ENCODE measurements at places on chromosomes 2 and 18.
A peak's percentile ranks its signal among the peaks of the same experiment; 100 is the strongest.

- DNase-seq: no peak
These were observed 558 bp downstream of the FBXO41 start for GRCh38 chr2:73283545-73284295.

DNA sequence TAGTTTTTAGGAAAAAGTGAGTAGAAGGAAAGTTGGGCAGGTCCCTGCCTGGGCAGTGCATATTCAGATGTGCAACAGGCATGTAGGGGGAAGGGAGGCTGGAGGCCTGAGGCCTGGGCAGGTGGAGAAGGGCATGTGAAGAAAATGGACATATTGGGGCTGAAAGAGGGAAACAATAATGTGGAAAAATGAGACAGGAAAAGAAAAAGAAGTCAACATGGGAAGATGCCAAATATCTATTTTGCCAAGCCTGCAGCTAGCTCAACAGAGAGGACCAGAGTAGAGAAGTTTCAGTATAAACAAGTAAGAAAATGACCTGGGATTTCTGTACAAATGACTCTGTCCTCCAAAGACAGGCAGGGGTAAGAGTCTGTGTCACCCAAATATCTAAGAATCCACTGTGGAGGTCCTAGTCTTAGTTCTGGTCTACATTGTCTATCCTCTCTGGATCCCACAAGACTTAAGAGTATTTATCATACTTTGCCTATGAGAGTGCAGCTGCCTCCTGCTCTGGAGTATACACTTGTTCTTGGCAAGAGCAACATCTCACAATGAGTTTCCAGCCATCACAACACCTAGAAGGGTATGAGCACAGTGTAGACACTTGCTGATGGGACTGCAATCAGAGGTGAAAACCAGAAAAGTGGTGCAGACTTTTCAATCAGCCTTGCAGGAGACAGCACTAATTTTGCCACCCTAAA is 80.2 kb downstream of the CLHC1 start:
- no peak for DNase-seq

DNA sequence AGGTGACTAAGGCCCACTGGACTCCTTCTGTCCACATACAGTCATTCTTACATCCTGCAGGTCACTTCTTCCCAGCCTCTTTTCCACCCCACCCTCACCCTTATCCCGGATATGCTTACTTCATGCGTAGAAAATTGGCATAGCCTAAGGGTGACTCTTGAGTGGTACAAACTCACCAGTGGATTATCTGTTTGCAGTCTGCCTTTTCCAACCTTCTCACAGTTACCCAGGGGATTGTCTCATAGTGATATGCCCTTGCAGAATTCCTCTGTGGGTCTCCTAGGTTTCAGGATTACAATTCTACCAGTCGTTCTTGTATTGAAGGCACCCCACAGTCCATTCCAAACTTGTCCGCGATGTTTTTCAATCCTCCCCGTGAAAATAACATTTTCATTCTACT is 752.9 kb upstream of the HS6ST1 start:
- no peak for DNase-seq

DNA sequence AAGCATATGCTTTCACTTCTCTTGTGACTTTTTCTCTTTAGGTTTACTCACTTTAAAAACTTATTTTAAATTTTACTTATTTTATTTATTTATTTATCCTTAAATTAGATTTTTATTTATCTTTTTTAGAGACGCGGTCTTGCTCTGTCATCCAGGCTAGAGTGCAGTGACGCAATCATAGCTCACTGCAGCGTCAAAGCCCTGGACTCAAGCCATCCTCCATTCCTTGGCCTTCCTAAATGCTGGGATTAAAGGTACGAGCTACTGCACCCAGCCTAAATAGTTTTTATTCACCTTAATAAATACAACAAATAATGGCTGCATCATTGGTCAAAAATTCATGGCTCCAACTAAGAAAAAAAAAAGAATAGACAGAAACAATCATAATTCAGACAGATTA is 415.7 kb upstream of the FIGN start:
- DNase-seq: no peak

- DNase-seq: no peak
These were observed 354.9 kb downstream of the PTPRM start for GRCh38 chr18:7921938-7922587.

GRCh38 chr2:151937966-151938365 is 109.7 kb upstream of the ARL5A start:
- DNase-seq: no peak

GRCh38 chr2:71224457-71224856 is 2.4 kb downstream of the PAIP2B start:
- no peak for DNase-seq

DNA sequence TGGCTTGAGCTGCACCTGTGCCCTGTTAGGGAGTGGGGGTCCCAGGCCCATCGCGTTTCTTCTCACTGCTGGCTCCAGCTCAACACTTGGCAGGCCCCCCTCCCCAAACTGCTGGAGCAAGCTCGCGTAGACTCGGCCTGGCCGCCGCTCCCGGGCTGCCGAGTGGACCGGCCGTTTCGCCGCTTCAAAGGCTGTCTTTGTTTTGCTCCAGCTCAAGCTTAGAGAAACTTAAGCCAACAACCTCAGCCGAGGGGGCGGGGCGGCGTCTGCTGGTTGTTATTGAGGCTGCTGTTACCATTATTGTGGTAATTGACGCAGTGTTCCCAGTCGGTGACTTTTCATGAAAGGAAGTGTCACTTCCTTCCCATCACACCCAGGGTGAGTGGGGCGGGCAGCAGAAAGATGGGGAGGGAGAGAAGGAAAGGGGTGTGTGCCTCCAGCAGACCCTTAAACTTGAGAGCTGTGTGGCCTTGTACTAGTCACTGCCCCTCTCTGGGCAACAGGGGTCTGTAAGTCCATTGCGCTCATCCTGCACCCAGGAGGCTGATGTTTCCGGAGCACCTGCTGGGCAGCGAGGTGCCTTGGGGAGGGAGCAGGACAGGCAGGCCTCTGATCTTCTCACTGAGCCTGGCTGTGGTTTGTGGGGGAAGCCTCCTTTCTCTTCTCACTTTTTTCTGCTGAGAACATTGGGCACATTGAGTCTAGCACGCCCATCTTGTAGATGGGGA is 2.1 kb downstream of the ARID5A start:
- DNase-seq: peak; percentile 95

- DNase-seq: no peak
These were observed 1.2 kb downstream of the ACMSD start for GRCh38 chr2:134839649-134840048.

GRCh38 chr2:31810200-31810917 is 200.4 kb downstream of the MEMO1 start:
- DNase-seq: no peak

DNA sequence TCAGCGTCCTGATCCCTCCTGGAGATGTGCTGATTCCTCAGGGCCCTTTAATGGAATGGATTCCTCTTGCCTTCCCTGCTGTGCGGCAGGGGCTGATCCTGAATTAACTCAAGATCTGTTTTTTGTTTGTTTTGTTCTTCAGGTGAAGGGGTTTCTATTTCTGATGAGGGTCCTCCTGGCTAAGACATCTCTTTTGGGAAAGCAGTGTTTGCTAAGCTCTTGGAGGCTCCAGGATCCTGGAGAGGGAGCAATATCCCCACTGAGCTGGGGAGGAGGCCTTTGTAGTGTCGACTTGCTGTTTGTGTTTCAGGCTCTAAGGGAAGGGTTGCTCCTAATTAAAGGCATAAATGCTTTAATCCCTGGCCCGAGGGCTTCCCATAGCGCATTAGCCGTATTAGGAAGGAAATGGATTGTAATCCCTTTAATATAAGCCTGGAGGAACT is 65.3 kb upstream of the FOXI3 start:
- no peak for DNase-seq

- no peak for DNase-seq
These were observed 208.1 kb downstream of the CLIP4 start for GRCh38 chr2:29323301-29323700.

DNA sequence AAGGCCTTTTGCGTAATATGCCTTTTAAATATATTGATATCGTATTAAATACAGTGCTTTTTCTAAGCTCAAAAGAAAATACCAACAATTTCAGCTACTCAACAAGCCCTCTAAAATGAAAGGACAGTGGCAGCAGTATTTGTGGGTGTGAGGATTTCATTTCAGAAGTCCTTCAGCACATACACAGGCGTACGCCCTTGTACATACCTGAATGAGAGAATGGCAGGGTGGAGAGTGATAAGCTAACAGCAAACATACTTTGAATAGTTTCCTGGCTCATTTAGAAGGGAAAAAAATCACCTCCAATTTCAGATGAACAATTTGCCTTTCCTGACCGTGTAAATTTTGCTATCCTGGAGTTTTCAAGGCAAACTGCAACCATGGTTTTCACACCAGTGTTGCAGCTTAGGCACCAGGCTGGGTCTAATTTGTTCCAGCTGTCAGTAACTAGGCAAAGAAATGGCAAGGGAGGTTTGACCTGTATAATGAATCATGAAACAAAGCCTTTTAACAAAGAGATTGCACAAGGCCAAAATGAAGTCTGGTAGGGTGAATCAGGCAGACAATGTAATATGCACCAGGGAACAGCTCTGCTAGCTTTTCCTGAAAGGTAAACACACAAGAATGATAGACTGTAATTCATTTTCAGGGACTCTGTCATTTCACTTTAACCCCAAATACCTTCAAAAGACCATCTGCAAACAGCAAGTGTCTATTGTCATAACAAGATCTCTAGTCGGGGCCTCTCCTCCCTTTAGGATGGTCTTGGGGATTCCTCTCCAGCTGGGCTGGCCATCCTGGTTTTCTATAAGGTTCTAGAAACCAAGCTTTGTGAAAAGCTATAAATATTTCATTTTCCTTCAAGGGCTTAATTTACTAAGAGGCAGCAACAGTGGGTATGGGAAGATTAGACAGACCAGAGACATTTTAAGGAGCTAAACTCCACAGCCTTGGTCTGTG is 11.5 kb downstream of the ANKRD29 start:
- DNase-seq: no peak

GRCh38 chr18:42156281-42156680 is 201.2 kb downstream of the PIK3C3 start:
- DNase-seq: no peak

GRCh38 chr2:117948615-117949014 is 65.3 kb downstream of the CCDC93 start:
- no peak for DNase-seq

DNA sequence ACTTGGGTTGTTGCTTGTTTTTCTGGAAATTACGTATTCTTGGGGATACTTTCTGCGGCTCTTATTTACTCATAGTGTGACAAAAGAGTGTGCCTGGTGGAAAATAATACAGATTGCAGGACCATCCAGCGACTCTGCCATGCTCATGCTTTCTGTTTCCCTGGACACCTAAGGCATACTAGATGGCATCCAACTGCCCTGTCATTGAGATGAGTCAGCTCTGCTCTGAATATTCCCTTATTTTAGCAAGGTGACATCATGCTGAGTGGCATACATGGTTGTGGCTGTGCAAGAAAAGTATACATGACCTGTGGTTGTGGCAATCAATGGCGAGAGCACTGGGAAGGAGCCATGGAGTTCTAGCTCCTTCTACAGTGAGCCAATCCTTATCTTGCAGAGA is 471.0 kb downstream of the TMEM182 start:
- no peak for DNase-seq

DNA sequence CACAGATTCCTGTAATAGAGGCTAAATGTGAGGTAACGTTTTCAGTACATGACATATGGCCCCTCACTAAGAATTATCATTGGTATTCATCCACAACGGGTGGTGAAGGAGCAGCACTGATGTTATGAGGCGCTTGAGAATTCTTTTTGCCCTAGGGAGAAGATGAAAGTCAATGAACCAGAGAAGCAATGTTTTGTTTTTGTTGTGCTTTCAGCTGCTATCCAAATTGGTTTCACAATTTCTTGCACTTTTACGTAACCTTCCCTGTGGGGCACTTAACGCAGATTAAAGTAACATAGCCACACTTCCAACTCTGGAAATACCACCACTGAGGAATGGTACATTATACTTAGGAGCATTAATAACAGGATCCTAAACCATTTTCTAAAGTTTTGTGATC is 13.3 kb upstream of the CCDC85A start:
- no peak for DNase-seq

- DNase-seq: no peak
These were observed 1541.9 kb upstream of the PIK3C3 start for GRCh38 chr18:40413160-40413559.

DNA sequence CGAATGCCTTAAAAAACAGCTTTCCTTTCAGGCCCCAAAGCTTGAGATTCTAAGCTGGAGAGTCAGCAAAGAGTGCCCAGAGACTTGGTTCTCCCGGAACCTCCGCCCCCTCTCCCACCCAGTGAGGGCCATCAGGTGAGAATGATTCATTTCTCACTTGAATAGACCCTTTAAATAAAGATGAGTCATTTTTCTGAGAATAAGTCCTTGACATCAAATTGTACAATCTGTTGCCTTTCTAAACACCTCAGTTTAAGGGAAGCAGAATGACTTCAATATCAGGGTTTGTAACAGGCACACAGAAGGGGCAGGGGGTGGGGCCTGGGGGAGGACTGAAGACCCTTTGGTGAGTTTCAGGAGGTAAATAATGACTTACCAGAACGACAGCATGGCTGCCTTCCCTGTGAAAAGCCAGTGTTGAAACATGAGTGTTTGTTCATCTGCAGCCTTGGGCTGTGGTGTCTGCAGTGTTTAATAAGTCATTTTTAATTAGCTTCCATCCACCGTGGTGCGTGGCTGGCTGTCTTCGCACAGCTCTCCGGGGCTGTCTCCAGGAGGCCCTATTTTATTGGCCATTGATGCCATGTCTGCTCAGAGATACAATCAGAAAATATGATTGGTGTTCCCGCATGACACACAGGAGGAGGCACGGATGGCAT is 134.9 kb upstream of the ZNF236 start:
- no peak for DNase-seq

DNA sequence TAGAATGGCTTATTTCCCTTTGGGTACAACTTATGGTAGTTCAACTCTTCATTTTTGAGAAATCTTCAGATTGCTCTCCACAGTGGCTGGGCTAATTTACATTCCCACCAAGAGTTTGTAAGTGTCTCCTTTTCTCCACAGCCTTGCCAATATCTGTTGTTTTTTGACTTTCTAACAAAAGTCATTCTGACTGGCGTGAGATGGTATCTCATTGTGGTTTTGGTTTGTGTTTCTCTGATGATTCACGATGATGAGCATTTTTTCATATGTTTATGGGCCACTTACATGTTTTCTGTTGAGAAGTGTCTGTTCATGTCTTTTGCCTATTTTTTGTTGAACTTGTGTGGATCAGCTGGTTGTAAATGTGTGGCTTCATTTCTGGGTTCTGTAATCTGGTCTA is 871.0 kb downstream of the EPHA4 start:
- no peak for DNase-seq

GRCh38 chr2:129428086-129428660 is 551.3 kb upstream of the RAB6C start:
- no peak for DNase-seq

DNA sequence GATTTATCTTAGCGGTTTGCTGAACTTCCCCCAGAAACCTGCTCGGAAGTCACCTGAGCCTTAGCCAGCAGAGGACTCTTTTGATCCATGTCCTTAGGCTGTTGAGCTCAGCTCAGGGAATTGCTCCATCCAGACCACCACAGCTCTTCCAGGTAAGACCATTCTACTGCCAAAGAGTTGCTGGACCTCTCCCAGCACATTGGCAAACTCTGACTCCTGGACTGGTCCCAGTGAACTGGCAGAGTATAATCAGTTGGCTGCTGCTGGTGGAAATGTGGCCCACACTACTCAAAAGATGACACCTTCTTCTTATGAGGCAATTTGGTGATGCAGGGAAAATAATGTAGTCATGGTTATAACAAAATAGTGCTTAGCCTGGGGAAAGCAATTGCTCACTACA is 308.8 kb upstream of the FIGN start:
- DNase-seq: no peak

- no peak for DNase-seq
These were observed 83.2 kb downstream of the TTC32 start for GRCh38 chr2:19818543-19818942.

All from T-cell (primary cell).